ENCODE measurements at places on chromosomes 13 and 19.

GRCh38 chr19:3464587-3465235, 15.6 kb downstream of the SMIM24 start:
- DNase-seq: no peak

GRCh38 chr13:85521657-85522056, 277.6 kb downstream of the SLITRK6 start:
- no peak for DNase-seq

DNA sequence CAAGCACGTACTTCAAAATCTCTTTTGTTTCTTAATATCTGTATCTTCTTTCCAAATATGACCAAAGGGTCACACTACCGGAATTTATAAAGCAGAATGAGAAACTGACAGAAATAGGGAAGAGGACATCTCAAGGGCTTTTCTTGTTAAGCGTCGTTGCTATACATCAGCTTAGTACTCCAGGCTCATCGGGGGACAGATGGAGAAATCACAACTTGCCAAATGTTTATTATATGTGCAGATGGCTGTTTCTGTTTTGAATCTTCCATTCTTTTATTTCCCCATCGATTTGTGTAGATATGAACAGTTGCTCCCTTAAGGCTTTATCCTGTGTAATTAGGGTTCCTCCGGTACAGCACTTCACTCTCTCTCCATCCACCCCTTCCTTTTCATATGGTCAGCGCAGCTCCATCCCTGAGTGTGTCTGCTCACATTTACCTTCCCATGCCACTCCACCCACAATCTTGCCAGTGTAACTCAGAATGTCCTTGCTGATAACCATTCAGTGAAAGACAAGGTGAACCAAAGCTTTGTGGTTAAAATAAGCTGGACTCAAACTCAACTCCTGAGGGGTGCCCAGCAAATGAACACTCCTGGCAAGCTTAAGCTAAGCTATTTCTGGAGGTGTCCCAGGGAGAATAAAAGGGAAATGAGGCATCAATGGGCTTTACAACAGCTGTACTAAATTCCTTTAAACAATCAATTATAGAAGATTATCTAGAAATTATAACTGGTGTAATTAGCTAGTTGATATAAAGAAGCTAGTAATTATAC, 51.3 kb downstream of the TBC1D4 start:
- no peak for DNase-seq

GRCh38 chr19:53002479-53002878, 11.2 kb upstream of the ERVV-1 start:
- no peak for DNase-seq

DNA sequence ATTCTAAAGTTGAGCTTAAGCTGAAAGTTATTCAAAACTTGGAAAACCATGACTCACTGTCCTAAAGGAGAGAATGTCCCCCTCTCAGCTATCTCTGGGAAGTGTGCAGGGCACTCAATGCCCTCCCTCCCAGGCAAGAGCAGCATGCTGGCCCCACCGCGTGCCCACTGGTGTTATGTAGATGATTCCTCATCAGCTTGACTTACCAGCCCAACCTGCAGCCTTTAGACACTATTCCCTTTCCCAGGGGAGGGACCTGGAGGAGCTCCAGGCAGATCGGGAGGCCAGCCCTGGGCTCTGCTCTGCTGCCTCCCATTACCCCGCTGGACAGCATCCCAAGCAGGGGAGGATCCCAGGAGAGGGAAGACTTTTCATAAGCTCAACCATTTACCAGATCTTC, 124.6 kb downstream of the FGF14 start:
- no peak for DNase-seq

- no peak for DNase-seq
Observed at GRCh38 chr13:106874323-106874722, 306.4 kb upstream of the ARGLU1 start.

- no peak for DNase-seq
Observed at GRCh38 chr13:110366733-110367132, 59.6 kb downstream of the COL4A2 start.

DNA sequence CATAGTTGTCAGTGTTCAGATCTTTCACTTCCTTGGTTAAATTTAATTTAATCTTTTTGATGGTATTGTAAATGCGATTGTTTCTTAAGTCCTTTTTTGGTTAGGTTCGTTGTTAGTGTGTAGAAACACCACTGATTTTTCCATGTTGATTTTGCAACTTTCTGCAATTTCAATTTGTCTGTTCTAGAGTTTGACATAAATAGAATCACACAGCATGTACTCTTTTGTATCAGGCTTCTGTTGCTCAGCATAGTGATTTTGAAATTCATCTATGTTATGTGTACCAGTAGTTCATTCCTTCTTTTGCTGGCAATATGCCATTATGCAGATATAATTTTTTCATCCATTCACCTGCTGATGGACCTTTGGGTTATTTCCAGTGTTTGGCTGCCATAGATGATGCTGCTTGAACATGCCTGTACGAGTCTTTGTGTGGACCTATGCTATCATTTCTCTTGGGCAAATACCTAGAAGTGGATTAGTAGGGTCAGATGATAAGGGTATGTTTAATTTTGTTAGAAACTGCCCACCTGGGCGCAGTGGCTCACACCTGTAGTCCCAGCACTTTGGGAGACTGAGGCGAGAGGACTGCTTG, 33.1 kb downstream of the BICRA start:
- DNase-seq: no peak

- no peak for DNase-seq
Observed at GRCh38 chr13:36395280-36395679, 37.0 kb upstream of the CCNA1 start.

DNA sequence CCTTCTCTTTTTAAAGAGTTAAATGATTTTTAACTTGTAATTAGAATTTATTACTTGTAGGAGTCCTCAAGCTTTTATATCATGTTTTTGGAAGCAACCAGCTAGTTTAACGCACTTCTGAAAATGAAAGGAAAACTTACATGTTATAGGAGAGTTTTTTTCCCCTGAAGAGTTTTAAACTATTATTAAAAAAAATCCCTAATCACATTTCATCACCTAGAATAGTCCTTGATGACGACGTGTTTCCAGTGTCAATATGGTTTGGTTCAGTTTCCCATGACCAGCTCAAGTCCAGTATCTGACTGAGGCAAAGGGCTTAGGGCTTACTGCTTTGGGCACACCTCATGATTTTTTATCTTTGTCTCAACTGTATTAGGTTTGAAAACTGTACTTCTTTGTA, 36.0 kb downstream of the URI1 start:
- no peak for DNase-seq

DNA sequence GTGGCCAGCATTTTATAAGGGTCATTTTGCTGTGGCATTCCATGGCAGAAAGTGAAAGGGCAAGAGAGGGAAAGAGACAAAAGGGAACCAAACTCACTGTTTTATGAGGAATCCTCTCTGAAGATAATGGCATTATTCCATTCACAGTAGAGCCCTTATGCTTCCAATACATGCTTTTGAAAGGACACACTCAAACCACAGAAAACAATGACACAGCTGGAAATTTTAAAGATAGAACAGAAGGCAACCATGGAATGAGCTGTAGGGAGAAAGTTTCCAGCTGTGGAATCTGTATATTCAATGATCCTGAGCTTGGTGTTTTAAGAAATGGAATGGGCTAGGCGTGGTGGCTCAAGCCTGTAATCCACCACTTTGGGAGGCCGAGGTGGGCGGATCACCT, 677.4 kb downstream of the SLITRK1 start:
- DNase-seq: no peak

- DNase-seq: no peak
Observed at GRCh38 chr13:79648191-79648590, 167.2 kb downstream of the NDFIP2 start.

DNA sequence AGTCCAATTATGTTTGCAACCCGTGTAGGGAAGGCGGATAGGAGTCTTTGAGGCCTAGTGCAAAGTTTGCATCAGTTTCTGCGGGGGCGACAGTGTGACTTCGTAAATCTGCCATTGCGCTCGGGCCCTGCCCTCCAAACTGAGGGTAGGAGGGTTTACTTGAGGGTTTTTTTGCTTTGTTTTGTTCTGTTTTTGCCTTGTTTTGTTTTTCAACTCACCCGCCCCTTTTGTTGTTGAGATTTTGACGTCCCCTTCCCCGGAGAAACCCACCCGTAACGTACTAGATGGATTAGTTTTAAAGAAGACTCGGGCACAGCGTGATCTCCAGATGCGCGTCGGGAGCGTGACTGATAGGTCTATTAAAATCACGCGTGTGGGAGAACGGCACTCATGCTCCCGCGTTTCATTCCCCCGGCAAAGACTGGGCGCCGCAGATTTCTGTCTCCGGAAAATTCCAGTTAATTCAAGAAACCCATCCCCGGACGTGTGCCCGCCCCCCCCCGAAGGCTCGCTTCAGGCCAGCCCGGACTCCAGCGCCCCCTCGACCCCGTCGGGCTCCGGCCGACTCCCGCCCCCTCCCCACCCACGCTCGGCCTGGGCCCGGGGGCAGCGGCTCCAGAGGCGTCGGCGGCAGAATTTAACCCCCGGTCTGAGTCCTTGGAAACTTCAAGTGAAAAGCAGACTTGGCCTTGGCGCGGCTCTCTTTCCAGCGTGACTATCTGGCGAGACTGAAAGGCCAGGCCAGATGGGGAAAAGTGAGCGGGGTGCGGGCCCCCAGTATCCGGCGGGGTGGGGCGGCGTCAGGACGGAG, 5.0 kb downstream of the SOX1 start:
- no peak for DNase-seq

DNA sequence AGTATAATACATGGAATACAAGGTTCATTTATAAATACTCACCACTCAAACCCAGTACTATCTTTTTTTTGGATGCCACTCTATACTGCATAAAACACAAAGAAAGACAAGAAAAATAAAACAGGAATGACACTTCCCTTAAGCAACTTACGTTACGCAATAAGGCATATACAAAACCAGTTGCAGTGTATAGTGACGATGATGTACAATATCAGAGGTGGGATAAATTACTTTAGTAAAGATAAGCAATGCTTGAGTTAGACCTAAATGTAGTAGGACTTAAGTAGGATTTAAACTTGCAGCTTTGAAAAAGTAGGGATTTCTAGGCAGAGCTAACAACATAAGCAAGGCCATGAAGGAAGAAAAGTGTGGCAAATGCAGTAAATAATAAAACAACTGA, 374.9 kb downstream of the SPRY2 start:
- no peak for DNase-seq

- DNase-seq: no peak
Observed at GRCh38 chr13:99768986-99769385, 202.6 kb downstream of the ZIC5 start.

GRCh38 chr13:112098699-112099098, 31.8 kb downstream of the SOX1 start:
- DNase-seq: no peak

Data from C1 segment of cervical spinal cord (tissue), 14 donors.